Nephron progenitor cell (in vitro differentiated cells): ENCODE measurements at places on chromosomes 12 and 14.

GRCh38 chr12:130063866-130064265, 98.4 kb upstream of the FZD10 start:
- DNase-seq, result no peak

- DNase-seq, result no peak
Measured at GRCh38 chr12:124901003-124901402, 13.4 kb downstream of the UBC start.

DNA sequence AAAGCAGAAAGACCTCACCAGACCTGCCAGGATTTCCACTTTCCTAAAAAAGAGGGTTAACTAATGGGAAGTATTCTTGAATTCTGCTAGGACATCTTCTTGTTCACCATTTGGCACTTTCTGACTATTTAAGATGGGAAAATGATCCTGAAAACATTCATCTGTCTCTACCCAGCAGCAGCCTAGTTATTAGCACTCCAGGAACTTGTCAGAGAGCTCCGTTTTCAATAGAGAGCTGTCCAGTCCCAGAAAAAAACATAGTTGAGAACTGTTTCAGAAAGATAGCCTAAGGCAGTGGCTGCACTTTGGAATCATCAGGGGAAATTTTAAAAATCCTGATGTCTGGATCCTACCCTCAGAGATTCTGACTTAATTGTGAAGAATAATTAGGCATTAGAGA, 22.1 kb upstream of the CEP83 start:
- no peak for DNase-seq

GRCh38 chr12:69438539-69438938, 31.6 kb upstream of the FRS2 start:
- no peak for DNase-seq

DNA sequence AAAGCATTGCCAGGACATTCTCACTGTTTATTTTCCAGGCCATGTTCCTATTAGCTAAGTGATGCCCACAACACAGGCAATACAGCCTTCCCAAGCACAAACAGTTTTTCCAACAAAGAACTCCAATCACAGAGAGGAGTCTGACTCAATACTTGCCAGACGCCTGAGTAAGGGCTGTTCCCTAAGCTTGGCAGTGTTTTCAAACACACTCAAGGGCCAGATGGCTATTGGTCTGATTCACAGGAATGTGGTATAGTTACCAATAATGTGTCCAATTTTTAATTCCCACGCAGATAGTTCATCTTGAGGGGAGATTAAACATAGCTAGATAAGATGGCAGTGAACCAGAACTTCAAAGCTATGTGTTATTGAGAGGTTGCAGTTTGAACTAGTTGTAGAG, 381.0 kb downstream of the SNAPC1 start:
- DNase-seq, result no peak

DNA sequence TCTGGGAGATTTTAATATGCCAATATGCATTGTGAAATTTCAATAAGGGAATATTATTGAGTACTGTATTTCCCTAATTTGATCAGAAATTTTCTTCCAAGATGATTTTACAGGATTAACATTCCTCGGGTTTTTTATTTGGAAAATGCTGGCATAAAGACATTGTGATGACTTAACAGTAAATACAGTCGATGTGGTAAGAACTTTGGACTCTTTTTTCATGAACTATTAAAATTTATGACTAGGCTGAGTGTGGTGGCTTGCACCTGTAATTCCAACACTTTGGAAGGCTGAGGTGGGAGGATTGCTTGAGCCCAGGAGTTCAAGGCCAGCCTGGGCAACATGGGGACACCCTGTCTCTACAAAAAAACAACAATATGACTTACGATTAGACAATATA, 197.1 kb upstream of the RASSF8 start:
- DNase-seq, result no peak

DNA sequence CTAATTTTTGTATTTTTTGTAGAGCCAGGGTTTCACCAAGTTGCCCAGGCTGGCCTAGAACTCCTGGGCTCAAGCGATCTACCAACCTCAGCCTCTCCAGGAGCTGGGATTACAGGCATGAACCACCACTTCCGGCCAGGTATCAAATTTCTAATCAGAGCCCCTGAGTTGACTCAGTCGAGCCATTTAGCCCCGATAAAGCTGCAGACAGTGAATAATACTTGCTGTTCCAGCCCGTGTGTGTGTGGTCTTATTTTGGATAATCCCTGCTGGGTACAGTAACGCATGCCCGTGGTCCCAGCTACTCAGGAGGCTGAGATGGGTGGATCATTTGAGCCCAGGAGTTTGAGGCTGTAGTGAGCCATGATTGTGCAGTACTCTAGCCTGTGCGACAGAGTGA, 57.0 kb downstream of the TEAD4 start:
- DNase-seq, result no peak

DNA sequence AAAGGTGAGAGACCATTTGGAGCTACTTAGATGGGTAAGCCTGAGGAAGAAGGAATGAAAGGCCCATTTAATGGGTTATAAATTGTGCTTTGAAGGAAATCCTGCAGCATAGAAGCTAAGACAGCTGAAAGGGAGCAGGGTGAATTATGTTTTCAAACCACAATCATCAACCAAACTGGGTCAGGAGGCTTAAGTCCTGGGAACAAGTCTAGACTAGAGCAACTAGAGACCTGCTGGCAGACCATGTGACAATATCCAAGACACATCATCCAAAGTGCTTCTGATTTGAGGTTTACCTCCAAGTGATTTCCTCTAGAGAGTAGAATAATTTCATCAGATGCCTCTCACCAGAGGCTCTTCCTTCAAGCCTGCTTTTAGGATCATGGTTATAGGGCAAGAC, 53.7 kb downstream of the MAP3K9 start:
- DNase-seq, result no peak

- no peak for DNase-seq
Measured at GRCh38 chr12:84641940-84642545, 270.6 kb downstream of the SLC6A15 start.
